Stimulated activated CD8-positive, alpha-beta memory T cell treated with anti-CD3 and anti-CD28 coated beads, Interleukin-4, amount 100 ng/mL, for 1 hour (primary cell): ENCODE measurements at places on chromosomes 5 and 9.

DNA sequence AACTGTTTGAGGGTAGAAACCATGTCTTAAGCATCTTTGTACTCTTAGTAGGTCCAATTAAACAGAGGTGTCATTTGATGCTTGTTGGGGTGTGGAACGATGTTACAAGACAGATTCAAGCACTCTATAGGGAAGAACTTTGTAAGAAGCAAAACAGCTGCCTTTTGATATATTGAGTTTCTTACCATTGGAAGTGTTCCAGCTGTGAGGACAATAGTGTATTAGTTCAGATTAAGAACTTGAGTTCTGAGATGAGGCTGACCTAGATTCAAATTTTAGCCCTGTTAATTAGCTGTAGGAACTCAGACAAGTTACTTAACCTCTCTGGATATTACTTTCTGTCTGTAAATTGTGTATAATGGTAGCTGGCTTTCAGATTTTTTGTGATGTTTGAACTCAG, 19.6 kb upstream of the ZNF462 start:
- DNase-seq, result no peak

DNA sequence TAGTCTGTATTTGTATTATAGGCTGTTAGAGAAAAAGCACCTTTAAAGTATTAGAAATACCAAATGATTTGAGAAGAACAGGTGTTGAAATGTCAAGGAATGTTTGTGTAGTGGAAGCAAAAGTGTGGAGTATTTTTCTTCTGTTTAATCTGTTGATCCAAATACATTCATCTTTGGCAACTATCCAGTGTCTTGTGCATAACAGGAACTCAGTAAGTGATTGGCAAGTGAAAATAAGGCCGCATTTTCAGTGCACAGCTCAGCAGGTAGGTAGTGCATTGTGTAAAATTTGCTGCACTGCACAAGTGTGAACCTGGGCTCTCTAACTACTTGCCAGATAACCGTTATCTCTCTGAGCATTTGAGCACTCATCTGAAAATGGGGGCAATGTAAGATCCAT, 61.8 kb downstream of the CHSY3 start:
- DNase-seq, result no peak

DNA sequence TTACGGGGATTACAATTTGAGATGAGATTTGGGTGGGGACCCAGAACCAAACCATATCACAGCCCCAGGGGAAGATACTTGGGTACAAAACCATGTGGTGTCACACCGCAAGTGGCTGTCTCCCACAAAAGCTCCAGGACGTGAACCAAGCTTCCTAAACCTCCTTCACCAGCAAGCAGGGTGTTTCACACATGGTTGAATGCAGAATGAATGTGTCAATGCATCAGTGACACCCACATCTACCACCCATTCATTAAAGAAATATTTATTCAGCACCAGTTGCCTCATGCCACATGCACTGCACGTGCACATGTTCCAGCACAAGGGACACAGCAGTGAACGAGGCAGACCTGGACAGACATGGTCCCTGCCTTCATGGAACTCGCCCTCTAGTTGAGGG, 70.9 kb upstream of the SPOCK1 start:
- DNase-seq, result no peak

DNA sequence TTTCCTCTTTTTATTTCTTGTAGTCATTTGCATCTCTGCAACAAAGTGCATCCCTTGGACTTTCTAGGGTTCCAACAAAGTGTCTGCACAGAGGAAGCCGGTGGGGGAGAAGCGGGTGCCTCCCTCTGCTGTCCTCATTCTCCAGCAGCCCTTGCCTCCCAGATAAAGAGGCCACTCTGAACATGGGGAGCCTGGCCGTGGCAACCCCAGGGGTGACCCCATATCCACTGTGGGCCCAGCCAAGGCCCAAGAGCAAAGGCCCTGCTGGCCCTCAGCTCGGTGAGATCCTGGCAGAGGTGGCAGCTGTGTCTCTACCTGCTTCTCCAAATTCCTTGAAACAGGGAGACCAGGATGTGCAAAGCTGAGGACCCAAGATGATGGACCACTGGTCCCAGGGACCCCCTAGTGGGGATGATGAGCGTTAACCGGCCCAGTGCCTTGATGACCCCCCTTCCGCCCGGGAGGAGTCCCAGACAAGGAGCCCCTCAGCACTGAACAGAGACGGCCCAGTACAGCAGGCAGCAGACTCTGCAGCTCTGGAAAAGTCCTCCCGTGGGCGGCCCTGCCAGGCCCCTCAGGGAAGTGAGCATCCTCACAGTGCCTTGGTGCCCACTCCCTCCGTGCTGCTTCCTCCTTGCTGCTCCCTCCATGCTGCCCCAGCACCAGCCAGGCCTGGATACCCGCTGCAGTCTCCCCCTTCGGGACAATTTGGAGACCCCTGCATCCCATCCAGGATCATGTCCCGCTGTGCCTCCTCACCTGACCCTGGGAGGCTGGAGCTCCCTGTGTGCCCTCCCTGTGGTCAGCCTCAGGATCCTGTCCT, 62.5 kb downstream of the MRPL36 start:
- no peak for DNase-seq
